ENCODE measurements at places on chromosomes 7 and 10.

- DNase-seq = no peak
Measured at GRCh38 chr7:2156756-2157472, 75.8 kb downstream of the MAD1L1 start.

DNA sequence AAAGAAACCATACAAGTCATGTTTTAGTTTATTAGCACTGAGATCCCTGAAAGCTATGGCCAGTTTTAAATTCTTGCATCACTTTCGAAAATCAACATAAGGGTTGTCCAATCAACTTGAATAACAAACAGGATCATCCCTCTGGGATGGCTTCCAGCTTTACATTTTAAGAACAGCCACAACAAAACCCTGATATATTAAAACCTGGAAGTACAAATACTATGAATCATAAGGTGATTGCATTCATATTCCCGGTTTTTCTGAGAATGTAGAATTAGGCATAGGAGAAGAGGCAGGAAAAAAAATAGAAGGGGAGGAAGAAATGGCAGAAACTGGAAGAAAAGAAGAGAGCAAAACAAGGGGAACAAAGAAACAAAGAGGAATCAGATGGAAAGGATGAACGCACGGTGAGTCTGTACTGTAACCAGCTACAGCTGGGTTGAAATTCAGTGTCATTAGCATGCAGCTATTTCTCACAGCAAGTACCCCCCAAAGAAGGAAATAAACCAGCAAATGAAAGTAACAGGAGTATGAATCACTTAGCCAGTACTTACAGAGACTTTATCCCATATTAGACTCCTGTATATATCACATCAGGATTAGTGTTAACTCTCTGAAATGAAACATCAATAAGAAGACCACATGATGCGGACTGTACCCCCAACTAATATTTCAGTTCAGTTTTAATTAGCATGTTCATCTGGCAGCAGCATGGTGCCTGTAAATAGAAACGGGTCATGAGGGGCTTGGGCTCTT is 301.3 kb downstream of the RNLS start:
- peak; percentile 31 for DNase-seq

DNA sequence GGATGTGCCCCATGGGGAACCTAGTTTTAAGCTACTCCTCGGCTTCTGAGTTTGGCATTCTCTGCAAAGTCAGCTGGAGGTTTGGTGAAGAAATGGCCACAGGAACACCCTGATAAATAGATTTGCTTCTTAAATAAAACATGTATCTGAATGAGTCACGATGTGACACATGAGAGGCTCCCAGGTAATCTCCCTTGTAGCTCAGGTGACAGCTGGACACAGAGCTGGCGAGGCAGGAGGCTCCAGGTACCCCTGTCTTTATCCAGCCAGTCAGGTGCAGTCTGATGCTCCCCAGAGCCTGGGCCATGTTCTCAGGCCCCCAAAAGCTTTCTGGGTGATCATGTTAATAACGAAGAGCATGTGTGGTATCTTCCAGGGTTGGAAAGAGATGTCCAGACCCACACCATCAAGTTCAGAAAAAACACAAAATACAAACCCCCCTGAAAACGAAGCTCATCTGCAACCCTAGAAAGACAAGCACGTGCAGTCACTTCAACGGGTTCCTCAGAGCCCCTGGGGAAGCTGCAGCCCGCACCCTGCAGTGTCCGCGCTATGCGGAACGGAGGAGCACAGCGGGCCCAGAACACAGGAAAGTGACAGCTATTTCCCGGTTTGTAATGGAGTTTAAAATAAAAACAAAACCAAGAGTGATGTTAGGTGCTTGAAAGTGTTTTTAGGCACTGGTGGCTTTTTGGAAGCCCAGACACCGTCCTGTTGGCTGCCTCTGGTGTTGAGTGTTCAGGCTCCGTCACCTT is 69.4 kb downstream of the ZRANB1 start:
- no peak for DNase-seq

GRCh38 chr7:45595809-45596664 is 21.9 kb downstream of the ADCY1 start:
- DNase-seq = no peak

DNA sequence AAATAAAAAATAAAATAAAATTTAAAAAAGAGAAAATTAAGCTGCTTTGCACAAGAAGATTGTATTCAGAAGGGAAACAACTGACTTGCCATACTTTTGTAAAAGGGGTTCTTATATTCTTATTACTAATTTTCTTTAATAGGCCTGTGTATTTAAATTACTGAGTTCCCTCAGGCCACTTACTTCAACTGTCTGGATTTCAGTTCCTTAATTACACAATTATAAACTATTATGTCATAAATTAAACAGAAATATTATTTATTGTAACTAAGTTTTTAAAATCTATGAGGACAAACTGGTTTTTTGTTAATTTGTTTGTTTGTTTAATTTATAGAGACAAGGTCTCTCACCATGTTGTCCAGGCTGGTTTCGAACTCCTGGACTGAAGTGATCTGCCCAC is 22.4 kb upstream of the MICU1 start:
- DNase-seq = no peak

- DNase-seq = no peak
Measured at GRCh38 chr10:6694447-6695140, 114.5 kb upstream of the PRKCQ start.

- DNase-seq = no peak
Measured at GRCh38 chr10:110750931-110751330, 106.8 kb downstream of the RBM20 start.

DNA sequence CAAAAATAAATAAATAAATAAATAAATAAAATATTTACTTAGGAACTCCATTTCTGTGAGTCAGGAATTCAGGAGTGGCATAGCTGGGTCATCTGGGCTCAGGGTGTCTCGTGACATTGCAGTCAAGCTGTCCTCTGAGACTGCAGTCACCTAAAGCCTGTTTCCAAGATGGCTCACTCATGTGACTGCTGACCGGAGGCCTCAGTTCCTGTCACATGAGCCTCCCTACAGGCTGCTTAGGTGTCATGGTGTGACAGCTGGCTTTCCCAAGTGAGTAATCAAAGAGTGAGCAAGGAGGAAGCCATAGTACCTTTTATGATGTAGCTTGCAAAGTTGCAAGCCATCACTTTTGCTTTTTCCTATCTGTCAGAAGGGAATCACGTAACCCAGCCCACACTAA is 128.6 kb upstream of the KCTD7 start:
- no peak for DNase-seq

DNA sequence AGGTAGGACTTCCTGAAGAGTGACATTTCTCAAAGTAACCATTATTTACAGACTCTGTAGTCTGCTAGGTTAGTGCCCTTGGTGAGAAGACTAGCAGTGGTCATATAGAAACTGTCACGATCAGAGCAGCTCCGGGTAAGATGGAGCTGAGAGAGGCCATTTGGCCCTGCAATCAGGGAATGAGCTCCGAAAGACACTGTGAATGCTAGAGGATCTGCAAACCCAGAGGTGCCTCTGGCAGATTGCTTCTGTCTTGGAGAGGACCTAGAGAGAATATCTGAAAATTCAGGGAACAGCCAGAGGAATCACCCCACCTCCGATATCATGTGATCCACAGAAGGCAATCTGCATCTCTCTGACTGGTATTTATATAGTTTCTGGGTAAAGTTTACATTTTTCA is 246.9 kb upstream of the KMT2E start:
- DNase-seq = no peak

DNA sequence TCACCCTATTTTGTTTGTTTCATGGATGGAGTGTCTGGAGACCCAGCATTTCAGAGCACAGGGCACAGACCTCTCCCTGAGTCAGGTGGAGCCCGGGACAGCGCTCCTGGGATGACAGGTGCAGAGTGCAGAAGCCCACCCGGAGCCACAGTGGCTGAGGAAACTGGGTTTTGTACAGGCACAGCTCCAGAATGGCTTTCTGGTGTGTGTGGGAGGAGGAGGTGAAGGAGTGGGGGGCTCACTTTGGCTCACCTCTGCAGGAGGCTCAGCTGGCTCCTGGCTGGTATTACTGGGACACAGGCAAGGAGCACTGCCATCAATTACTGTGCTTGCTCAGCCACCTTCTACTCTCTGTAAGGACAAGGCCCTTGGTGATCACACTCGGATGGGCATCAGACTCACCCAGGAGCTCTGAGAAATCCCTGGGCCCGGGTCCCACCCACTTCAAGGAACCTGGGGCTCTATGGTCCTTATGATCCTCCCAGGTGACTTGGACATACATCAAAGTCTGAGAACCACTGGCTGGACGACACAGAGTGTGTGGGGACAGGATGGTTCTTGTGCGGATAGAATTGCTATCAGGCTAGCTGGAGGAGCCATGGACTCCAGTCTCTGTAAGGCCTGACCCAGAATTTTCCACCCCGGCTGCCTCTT is 221.1 kb upstream of the ZNF32 start:
- DNase-seq = no peak

DNA sequence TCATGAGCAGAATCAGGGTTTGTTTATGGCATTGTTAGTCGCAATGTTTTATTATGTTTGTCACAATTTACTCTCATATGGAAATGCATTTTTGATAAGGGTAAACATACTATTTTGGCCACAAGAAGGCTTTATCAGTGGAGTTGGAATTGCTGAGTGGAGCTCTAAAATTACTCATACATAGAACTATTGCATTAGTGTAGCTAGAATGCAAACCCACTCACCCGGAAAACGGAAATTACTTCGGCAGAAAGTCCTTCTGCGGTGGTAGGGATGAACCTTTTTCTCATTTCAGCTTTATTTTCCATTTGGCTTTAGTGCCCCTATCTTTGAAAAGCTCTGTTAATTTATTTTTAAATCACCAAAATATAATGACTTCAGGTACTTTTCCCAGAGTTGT is 42.8 kb upstream of the NPY start:
- no peak for DNase-seq

DNA sequence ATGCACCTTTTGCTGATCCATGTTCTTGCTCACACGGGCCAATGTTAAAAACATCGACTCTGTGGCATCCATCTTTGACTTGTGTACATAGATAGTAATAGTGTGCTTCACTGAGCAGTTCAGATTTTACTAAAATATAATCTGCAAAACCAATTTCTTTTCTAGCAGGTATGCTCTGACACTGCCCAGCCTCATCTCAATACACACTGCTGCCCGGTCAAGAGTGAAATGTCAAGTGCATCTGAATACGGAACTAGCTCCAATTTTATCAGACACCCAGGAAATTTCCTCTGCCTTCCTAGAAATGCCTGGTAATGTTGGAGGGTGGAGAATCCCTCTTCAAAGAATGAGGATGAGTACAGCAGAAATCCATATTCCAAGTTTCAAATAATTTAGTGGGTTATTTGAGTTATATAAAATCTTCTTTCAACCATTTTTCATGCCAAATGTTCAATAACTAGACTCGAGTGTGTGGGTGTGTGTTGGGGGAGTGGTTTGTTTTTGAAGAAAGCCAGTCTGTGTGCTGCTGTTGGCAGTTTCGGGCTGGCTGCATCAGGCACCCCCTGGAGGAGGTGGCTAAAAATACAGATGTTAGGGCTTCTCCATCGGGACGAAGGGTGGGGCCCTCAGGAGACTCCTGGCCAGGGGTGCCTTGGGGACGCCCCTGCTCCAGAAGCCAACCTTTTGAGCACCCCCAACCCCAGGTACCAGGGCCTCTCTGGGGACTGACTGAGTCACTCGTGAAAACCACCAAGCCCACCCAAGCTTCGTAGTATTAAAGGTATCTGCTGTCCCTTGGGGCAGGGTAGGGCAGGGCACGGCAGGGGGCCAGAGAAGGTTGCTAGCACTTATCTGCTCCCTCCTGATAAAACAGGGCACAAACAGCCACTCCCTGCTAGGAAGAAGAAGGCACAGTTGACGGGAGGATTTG is 15.4 kb downstream of the CTBP2 start:
- peak; percentile 35 for DNase-seq

GRCh38 chr10:22442063-22442462 is 96.8 kb downstream of the SPAG6 start:
- DNase-seq = no peak
